Activated naive CD4-positive, alpha-beta T cell (primary cell): ENCODE measurements at places on chromosomes 7 and 10.
A peak's percentile ranks its signal among the peaks of the same experiment; 100 is the strongest.

DNA sequence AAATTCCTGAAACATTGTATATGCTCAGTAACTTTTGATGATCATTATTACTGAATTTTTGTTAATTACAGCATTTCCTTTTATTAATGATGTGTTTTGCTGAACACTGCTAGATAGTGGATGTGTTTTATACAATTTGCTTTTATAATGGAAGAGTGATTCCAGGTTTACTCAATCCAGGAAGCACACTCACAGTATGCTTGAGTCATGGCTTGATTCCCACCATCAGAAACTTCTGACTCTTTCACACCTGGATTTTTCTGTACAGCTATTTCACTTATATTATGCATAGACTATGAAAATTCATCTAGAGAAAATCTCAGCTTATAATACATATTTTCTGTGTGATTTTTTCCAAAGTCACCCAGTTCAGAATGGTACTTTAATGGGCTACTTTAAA lies 1040.9 kb downstream of the GRM8 start:
- DNase-seq = no peak

DNA sequence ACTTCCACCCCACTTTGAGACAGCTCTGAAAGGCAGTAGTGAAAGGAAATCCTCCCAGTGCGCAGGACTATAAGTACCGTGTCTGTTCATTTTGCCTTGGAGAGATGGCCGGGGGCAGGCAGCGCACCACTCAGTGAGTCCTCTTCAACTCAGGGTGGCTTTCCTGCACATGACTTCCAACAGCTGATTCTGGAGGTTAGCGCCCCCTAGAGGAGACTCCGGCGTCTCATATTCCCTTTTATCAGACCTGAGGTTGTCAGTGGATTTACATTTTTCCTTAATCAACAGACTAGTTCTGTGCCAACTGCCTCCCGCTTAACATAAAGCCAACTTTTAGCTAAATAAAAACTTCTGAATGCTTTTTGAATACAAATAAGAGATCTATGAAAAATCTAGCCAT lies 101.0 kb downstream of the HERPUD2 start:
- no peak for DNase-seq

DNA sequence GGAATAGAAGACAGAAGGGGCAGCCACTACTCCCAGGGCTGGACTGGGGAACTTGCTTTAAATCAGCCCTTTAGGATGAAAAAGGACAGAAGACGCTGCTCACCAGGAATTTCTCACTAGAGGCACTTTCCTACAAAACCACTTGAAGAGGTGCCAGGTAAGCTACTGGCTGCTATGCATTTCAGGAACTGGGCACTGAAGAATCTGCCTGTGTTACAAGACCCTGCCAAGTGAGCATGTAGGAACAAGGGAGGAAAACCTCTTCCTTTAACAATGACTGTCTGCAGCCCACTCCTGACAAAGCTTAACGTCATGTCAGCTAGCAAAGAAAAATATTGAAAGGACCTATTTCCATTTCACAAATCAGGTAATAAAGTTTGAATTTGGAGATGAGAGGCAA lies 5.8 kb upstream of the AGMO start:
- DNase-seq = no peak

DNA sequence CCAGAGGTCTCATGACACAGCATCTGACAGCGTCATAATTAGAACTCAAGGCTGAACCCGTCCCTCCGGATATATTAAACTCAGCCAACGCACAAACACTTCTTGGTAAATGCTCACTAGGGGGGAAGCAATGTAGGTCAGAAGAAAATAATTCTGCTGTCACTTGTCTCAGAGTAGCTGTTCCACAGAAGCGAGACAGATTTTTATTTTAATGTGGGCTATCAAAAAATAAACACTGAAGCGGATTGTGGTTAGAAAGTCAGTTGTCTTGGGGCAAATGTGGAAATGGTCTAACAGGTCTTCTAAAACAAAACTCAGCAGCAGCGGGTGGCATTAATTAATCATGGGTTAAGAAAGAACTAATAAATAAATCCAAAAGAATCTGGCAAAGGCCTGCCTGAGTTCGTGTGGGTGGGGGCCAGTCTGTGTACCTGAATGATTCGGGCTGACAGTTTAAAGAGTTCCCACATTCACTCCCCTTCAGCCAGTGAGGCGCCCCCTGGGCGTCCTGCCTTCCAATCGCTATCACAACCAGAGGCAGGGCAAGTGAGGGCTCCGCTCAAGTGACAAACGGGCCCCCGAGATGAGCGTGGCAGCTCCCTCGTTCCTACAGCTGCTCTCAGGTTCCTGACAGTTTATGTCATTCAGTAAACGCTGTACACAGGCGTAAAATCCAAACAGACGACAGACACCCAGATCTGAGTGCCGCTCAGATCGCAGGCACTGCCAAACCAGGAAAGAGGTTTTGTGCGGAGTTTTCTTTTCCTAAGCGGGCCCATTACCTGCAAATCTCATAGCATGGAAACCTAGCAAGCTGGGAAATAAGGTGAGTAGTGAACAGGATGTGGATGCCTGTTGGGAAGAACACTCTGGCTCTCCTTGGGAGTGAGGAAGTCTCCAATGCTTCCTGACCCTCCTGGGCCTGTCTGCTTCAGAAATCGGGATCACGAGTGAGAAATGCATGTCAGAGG lies 52.9 kb downstream of the NRAP start:
- no peak for DNase-seq

- no peak for DNase-seq
These were observed 9.6 kb upstream of the TRIM56 start for GRCh38 chr7:101075646-101076045.

DNA sequence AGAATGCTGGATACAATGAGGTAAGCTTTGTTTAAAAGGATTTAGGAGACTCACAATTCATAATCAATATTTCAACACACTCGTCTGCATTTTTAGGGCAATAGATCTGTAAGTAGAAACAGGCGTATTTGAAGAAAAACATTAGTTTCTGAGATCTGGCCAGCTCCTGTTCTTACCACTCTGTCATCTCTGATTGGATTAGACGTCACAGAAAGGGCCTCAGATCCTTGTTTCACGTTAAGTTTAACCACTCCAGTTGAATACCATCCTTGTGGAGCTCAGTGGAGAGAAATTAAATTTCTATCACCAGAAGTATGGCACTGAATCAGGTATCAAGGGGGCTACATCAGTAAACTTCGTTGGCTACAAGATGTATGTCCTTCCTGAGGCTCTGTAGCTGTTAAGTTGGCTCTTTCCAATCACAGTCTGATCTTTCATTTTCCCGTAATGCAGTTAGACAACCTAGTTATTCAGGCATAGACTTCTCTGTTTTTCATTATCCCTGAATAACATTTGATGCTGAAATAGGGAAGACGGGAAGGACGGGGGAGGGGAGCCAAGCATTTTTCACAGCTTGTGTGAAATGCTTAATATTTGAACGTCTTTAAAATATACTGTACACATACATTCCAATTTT lies 659.2 kb upstream of the GALNT17 start:
- no peak for DNase-seq

- no peak for DNase-seq
These were observed 590.9 kb upstream of the MGMT start for GRCh38 chr10:128875956-128876736.

GRCh38 chr7:76281006-76281705 lies 21.3 kb upstream of the HSPB1 start:
- no peak for DNase-seq

DNA sequence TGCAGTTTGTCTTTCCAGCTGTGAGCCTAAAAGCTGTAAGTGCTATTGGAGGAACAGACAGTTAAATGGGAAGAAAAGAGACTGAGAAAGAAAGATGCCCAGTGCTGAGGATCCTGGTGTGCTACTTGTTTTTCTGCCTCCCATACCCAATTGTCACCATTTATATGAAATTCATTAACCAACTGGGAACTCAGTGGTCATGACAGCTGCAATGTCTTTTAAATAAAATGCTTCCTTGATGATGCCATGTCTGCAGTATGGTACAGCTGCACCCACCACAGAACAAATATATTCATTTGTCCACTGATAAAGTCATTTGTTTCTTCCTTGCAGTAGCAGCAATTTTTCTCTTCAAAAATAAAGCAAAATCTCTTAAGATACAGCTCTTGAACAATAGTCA lies 15.6 kb upstream of the RTKN2 start:
- no peak for DNase-seq

DNA sequence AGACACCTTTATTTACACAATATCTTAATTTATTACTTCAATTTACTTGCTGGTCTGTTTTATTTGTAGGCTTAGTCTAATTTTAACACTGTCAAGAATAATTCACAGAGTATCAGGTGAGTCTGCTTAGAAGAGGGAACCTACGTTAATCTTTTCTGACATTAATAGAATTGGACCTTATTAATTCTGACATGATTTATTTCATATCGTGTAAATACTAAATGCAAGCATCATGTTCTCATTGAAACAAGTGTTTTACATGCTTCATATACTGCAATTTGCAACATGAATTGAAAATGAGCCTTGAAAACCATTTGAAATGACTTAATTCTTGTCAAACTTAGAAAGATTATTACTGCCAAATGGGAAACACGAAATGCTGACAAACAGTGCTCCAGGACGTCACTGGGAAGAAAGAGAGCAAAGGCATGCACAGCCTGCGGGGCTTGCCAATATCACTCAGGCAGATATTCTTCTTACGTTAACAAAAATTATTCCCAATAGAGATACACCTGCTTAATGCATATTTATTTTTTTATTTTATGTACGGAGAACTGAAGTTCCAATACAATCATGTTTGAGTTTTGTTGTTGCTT lies 282.0 kb upstream of the AKR1E2 start:
- DNase-seq = no peak

- DNase-seq = no peak
These were observed 6.4 kb upstream of the PDCD4 start for GRCh38 chr10:110865186-110865808.

GRCh38 chr10:77301305-77301730 lies 336.3 kb downstream of the KCNMA1 start:
- no peak for DNase-seq

GRCh38 chr10:124676416-124677062 lies 67.6 kb downstream of the FAM53B start:
- DNase-seq = no peak

DNA sequence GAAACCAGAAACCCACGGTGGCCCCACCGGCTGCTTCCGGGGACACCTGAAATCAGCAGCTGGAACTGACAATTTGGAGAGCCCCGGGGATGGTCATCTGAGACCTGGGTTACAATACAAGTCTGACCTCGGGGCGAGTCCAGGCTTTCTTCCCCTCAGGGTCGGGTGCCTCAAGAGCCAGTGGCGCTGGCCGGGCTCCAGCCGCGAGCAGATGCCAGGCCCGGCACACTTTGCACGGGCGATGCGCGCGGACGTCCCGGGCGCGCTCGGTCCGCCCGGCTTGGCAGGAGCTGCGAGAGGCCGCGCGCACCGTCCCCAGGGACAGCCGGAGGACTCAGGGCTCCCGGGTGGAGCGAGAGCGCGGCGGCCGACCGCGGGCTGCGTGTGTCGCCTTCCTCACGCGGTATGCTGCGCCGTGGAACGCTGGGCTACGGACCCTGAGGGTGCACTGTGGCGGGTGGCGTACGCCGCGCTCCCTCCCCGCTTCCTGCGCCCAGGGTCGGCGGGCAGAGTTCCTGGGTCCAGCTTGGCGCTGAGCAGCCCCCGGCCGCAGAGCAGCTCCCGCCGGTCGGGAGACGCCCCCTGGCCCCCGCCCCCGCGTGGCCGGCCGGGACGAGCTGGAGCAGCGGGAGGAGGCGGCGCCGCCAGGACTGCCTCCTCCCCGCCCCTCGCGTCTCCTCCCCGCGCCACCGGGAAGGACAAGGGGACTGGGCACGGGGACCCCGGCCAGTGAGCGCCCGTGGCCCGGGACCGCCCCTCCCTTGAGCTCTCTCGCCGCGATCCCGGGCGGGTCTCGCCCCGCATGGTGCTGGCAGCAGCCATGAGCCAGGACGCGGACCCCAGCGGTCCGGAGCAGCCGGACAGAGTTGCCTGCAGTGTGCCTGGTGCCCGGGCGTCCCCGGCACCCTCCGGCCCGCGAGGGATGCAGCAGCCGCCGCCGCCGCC lies at the start of gene RBM20:
Gene RBM20, plus strand, starts transcription at position 684 of the 945 bp plus-strand sequence. Its CDS starts 119 bp downstream, at position 803.
- DNase-seq = no peak

- DNase-seq = no peak
These were observed 24.0 kb upstream of the HELLS start for GRCh38 chr10:94521276-94522250.

DNA sequence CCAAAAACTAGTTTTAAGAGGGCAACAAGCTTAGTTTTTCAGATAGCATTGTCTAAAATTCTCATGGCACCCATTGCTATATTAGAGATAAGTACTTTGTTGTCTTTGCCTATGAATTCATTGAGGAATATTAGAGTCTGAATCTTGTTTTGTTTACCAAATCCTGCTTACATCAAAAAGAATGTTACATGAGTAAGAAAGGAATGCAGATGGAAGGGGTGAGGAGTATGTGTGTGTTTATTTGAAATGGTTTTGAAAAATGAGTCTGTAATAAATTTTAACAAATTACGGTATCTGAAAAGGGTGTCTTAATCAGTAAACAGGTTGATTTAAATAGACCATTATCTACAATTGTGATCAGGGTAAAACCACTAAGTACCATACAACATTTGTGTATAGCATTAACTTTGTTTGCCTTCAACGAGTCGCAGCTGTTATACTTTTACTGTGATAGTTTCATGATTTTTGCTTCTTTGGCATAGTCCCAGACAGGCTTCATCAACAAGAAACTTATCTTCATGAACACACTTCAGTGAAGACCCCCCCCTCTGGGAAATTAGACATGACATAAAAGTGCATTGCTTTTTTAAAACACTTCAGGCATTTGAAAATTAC lies 1183.9 kb upstream of the C7orf33 start:
- no peak for DNase-seq

GRCh38 chr10:6050801-6051445 lies 11.2 kb downstream of the IL2RA start:
- DNase-seq = peak; percentile 79

- DNase-seq = no peak
These were observed 310.2 kb upstream of the LRRN3 start for GRCh38 chr7:110780712-110781111.
